ENCODE measurements at places on chromosomes 11 and 22.

DNA sequence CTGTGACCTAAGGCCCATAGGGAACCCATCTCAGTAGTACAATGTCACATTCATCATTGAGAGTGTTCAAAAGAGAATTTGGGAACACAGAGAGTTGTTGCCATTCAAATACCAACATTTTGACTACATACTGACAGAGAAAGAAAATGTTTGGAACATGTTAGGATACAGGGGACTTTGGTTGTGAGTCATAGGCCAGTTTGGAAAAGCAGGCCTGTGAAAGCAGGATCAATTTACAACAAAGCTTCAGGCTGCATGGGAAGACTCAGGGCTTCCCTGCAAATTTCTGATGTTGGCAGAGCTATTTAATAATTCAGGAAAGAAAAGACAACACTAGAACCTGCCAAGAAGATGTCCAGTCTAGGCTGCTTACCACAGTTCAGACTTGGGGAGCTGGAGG is 374 bp downstream of the NLRP10 start:
- DNase-seq, result no peak

DNA sequence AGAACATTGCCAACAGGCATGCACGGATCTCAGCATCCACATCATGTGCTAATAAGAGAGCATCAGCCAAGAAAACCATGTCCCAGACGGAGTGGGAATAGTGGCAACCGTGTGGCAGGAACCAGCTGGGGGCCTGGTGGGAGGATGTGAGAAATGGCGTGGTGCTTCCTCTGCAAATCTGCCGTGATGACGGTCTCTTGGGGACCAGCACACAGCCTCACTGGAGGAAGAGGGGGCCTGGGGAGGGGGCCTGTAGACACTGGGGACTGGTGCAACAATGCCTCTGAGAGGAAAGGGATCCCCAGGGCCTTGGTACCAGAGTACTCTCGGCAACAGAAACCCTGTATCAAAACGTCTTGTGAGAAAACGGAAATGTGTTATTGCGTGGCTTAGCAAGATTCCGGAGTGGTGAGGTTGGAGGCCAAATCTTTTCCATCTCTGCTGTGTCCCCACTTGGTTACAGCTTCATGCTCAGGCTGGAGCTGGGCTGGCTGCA is 154.3 kb upstream of the TBCEL start:
- no peak for DNase-seq

DNA sequence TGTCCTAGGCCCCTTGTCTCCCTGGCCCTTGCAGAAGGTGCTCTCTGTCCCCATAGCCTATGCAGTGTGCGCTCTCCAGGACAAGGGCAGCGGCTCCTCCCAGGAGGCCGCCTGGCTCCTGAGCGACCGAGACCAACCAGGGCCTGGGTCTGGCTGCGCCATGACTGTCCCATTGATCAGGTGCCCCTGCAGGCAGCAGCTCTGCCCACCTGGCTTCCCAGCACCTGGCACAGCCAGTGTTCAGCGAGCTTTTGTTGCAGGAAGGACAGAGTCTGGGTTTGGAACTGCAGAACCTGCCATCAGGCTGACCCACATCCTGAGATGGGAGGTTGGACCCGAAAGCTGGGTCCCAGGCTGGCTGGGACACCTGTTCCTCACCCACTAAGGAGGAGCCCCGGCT is 1001.1 kb downstream of the BRD1 start:
- no peak for DNase-seq

DNA sequence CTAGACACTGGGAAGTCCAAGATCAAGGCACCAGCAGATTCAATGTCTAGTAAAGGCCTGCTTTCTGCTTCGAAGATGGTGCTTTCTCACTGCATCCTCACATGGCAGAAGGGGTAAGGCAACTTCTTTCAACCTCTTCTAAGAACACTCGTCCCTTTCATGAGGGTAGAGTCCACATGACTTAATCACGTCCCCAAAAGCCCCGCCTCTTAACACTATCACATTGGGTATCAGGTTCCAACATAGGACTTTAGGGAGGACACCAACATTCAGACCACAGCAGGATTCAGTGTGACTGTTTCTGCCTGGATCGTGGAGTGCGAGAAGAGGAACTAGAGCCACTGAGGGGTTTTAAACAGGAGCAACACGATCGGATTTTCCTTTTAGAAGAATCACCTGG is 3.7 kb upstream of the TIRAP start:
- no peak for DNase-seq

GRCh38 chr11:34126959-34127848 is 21.8 kb downstream of the NAT10 start:
- DNase-seq, result no peak
